IPS-NIHi11 (cell line): ENCODE measurements at places on chromosomes 2 and 18.

DNA sequence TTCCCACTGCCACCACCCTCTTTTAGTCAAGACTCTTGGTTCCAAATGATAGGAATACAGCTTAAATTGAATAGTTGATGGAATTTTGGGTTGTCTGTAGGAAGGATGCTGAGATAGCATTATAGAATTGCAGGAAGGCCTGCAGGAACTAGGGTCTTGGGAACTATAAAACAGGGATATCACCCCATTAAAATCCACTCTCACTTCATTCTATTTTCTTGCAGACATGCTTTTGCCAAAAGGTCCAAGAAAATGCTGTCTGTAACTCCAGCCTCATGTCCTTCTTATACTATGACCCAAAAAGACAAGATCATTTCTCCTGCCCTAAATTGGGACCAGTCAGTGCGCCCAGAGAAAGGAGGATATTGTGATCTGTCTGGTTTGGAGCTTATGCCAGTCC lies 89.1 kb downstream of the COMMD1 start:
- no peak for DNase-seq

GRCh38 chr2:203401-203800 lies 60.4 kb downstream of the SH3YL1 start:
- DNase-seq = no peak

- no peak for DNase-seq
These were observed 5.4 kb downstream of the B3GNT2 start for GRCh38 chr2:62201307-62201706.

- DNase-seq = no peak
These were observed 606.4 kb upstream of the ZNF804A start for GRCh38 chr2:183991968-183992367.

GRCh38 chr2:172307800-172308199 lies 119.6 kb upstream of the ITGA6 start:
- no peak for DNase-seq

GRCh38 chr2:62300925-62301324 lies 105.0 kb downstream of the B3GNT2 start:
- no peak for DNase-seq

DNA sequence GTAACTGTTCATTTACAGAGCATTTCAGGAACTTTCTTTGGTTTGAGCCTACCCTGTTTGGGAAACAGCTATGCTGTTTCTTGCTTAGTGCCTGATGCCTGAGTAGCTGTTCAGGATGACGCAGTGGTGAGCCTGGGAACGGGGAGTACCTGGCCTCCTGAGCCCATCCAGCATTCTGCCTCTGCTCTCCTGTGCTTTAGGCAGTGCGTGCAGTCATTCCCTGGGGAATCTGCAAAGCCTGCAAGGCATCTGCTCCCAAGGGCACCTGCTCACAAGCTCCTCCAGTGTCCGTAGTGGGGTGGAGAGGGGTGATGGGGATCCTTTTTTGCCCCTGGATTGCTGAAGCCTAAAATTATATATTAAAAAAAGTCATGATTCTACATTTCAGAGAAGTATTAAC lies 68.8 kb downstream of the RAPGEF4 start:
- DNase-seq = no peak

GRCh38 chr18:12819322-12819721 lies 64.7 kb downstream of the PTPN2 start:
- no peak for DNase-seq

DNA sequence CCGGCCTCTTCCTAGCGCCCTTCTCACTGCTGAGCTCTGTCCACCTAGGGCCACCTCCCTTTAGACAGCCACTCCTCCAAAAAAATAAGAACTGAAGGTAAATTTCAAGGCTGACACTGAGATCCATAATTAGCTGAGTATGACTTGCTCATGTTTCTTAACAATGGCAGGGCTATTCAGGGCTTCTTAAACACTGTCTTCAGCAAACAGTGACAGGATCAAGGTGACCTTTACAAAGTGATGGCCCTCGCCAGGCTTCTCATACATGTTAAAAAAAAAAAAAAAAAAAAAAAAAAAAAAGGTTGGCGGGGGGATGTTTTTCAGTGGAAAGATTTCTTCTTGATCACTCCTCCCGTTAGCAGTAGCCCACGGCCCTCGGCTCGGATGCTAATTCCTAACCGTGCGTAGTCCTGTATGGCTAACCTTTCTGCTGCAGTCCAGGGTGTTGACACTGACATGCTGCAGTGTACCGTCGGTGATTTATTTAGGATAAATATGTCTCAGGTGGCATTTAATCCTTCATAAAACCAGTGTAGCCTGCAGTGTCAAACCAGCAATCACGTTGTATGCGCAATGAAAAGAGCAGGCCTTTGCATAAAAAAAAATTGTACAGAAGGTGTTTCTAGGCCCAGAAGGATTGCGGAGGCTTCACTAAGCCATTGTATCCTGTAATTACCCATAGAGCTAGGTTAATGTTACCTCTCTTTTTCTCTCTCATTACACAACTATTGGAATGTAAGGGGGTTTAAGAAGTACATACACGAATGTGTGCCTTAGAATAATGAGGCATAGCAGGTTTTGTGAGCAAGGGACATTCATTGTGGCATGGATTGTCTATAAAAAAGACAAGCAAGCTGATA lies 142.7 kb downstream of the PTGR3 start:
- DNase-seq = no peak

- DNase-seq = no peak
These were observed 64.9 kb downstream of the EVA1A start for GRCh38 chr2:75495862-75496261.

DNA sequence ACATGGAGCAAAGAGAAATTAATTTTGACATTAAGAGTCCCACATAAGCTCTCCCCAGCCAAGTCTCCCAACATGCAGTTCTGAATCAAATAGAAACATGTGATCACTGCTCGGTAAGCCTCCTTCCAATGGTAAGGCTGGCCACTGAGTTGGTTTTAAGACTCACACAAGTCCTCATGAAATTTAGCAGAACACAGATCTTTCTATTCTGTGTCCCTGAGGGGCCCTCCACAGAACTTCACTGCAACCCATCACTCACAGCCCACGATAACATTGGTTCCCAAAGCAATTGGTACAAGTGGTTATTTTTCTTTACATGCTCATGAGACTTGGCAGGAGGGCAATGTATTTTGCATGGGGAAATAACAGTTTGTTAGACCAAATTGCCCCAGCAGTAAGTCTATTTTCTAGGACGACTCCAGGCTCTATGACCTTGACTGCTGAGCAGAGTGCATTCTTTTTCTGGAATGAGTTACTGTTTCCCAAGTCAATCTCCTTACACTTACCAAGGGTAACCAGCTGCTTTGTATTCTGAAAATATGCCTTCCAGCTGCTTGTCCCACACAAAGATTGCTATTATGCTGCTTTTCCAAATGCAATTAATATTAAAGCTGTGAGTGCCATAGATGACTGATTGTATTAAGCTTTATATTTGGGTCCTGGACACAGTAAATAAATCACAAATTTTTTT lies 142.3 kb upstream of the TANK start:
- DNase-seq = no peak

DNA sequence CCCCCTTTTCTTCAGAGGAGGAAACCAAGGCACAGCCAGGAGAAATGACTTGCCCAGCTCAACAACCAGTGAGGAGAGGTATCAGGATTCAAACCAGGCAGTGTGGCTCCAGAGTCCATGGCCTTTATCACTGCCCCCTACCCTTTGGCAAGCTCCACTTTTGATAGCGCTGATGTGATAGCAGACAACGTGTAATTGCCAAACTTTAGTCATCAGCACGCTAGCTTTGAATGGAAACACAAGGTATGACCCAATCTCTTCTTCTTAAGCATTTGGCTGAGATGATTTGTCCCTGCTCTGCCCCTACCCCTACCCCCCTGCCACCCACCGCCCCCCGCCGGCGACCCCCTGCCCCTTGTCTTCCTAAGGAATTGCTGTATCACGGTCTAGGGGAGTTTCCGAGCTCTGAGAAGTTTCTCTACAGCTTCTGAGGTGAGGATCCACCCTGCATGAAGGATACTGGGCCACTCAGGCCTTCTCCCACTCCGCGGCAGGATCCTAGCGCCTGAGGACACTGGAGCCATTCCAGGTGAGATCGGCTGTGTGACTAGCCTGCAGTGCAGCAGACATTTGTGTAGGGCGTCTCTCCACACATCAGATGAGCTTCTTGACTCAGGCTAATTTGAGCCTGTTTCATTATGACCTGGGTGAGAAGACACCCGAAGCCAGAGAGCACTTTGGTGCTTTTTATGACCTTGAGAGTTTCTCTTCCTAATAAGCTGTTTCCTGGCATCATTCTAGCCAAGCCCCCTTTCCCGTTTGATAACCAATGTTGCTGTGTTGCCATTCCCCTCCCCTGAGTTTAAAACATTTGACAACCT lies 75.1 kb upstream of the MAP4K4 start:
- no peak for DNase-seq

DNA sequence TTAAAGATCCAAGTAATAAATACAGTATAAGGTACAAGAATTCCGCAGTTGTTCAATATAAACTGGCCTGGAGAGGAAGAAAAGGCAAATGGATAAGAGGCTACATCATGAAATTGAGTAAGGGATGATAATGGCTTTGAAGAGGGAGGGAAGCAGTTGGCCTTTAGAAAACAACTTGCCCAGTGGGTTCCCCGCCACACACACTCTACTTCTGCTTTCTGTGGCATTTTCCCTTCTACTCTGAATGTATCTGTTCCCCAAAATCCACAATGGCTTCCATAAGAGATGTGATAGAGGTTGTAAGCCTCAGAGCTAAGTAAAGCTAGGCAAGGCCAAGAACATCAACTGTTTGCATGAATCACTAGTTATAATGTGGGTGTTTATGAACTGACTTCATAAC lies 221.3 kb downstream of the MBD2 start:
- DNase-seq = no peak

DNA sequence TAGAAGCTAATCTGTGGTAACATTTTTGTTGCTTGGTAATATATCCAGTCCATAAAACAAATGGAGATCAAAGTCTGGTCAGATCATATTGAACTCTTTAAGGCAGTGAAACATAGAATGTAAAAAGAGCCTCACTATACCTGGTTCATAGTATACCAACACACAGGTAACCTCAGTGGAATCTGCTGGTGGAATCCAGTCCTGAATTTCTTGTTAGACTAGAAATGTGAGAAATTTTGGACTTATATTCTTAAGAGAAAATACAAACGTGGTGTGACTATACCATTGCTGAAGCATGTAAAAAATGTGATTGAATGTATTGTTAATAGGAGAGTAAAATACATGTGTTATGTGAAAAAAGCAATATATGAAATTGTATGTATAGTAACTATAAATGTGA lies 46.1 kb upstream of the GRHL1 start:
- DNase-seq = no peak

DNA sequence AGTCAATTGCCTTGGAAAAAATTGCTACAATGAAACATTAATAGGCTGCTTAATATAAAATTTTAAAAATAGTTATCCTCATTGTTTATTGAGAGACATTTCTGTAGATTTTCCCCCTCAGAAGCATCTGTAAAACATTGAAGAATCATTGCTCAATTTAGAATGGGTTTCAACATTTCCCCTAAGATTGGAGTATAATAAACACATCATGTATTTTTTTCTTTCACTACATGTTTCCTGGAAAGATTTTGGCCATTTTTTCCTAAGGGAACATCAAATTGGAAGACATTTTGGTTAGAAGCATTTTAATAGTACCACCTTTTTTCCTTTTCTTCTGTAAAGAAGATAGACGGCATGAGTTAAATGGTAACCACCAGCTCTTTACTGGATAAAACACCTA lies 443.2 kb upstream of the SPHKAP start:
- no peak for DNase-seq
